ENCODE measurements at places on chromosomes 4 and X.

DNA sequence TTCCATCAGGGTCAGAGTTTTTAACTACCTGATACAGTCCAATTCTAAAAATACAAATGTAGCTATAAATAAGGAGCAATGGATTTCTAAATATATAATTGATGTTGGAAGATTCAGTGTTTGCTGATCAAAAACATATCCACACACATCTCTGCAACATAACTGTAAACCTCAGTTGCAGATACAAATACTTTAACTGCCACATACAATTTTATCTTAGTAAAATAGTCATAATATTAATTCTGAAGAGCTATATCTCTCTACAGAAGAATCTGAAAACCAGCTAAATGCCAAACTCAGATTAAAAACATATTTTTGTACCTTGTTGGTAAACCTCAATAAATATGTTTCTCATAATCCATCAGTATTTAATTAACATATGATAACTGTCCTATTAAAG lies 674.3 kb upstream of the INTU start:
- no peak for DNase-seq

- no peak for DNase-seq
These were observed 94.7 kb upstream of the DIPK2B start for GRCh38 chrX:45295259-45295986.

- DNase-seq: no peak
These were observed 195.4 kb upstream of the PPP1R2C start for GRCh38 chrX:42973321-42973720.

DNA sequence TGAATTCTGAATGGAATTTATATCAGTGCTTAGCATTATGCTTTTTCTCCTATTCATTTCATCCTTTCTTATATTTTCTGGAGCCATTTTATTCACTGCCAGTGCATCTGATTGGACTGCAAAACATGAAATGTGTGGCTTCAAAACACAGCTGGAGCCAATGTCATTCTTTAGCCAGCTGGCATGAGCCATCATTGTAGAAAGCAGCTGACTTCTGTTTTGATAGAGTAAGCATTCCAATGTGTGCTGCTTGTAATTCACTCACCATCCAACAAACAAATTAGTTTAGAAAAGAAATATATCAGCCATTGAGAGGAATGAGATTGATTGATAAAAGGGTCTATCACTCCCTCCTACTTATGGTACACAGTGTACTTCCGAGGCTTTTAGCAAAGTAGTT lies 2616.0 kb downstream of the ARAP2 start:
- DNase-seq: no peak

DNA sequence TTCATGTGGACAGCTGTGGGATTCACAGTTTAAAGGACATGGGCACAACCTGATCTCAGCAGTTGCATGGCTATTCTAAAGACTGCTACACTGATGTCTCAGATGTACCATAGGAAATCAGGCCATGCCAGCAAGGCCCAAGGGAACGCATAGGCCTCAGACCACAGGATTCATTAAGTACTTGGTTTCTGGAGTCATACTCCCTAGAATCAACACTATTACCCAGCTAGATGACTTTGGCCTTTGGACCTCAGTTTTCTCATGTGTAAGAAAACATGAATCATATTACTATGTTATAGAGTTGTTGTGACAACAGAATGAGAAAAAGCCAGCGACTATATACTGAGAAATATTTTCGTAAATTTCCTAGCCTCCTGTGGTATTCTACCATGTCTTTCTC lies 67.9 kb downstream of the NHS start:
- DNase-seq: no peak

DNA sequence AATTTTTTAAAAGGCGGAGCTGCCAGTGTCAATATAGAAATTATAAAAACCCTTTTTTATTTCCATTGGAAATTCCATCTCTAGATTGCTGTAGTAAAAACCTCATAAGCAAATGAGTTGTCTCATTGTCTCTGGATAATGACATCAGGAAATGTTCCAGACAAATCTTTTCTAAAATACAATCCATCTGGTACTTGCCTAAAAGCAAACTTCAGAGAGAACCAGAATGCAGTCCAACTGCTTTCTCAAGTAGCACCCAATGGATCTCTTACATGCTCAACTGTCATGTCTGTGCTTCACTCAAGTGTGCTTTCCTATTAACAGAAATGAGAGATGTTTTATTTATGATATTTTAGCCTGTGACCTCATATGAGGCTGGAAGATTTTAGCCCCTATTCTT lies 399.6 kb upstream of the NDST3 start:
- no peak for DNase-seq

DNA sequence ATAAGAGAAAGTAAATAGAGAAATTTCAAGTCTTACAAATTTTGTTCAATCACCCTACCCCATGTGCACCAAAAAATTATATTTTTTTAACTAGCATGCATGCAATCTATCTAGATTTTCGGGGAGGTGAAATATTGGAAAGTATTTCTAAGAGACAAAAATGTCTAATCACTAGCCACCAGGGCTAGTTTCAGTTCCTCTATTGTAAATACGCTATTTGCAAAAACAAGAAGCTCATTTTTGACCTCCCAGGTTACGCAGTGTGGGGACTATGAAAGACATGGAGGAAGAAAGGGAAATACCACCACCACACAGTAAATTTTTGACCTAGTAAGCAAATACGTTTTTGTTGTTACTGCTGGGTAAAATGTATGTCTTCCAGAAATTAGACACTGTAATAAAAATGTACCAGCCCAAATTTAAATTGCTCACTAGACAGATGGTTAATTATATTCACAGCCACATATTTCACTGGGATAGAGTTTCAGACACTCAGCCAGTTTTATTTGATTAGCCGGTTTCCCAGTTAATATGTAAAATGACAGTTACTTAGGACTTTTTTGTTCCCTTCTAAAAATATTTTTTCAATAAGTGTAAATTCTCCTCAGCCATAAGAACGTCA lies 2.2 kb downstream of the NEXMIF start:
- DNase-seq: no peak

- DNase-seq: no peak
These were observed 61.6 kb upstream of the NAP1L5 start for GRCh38 chr4:88759039-88759894.

GRCh38 chr4:109698656-109699055 lies 4.6 kb downstream of the CASP6 start:
- DNase-seq: no peak

DNA sequence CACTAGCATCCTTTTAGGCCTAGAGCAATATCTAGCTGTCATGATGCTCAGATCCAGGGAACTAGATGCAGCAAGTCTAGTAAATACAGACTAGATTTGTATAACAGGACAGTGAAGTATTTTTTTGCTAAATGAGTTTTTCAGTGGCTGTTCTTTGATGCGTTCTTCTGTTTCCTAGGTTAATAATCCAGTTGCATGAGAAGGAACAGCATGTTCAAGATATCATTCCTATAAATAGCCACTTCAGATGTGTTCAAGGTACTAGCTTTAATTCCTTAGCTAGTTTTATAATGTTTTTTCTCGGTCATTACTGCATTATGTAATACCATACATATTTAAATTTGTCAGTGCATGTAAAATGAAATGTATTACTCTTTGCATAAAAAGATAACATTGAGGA lies 4.7 kb downstream of the OCRL start:
- DNase-seq: no peak

- no peak for DNase-seq
These were observed 56.6 kb upstream of the CHRDL1 start for GRCh38 chrX:110852180-110852579.

DNA sequence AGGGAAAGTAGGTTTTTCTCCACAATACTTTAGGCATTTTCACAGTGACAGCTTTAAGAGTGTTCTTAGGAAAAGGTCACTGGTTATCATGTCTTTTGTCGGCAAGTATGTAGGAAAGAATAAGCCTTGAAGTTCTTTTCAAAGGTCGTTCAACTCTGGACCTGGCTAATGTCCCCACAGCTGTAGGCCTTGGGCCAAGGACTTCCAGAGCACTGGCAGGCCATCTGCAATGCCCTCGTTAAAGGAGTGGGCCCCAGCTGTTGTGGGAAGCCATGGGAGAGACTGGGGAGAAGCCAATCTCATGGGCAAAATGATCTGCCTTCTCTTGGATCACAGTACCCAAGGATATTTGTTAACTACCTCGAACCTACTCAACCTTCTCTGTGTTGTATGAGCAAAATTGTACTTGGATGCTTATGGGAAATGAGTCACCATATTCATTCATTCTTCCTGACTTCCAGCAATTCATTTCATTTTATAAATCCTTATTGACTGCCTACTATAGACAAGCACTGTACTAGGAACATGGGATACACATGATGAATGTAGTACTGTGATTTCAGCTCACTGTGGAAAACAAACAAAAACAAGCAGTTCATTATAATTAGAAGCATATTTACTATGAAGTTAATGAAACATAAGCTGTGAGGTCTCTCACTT lies 141.1 kb upstream of the KIT start:
- DNase-seq: no peak

DNA sequence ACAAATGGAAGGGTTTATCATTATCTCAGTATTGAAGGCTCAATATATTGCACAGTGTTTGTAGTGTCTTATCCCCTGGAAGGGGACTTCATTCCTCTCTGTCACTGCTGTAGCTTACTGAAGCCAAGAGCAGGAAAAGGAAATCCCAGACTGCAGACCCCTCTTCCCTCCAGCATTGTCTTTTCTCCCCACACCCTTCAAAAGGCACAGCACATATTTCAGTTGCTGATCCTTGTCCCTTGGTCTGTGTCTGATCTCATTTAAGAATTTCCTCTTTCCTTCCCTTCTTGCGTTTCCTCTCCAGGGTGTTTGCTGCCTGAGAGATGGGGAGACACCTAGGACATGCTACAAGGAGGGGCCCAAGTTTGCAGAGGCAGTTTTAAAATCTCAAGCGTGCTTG lies 40.1 kb downstream of the STIM2 start:
- DNase-seq: no peak

DNA sequence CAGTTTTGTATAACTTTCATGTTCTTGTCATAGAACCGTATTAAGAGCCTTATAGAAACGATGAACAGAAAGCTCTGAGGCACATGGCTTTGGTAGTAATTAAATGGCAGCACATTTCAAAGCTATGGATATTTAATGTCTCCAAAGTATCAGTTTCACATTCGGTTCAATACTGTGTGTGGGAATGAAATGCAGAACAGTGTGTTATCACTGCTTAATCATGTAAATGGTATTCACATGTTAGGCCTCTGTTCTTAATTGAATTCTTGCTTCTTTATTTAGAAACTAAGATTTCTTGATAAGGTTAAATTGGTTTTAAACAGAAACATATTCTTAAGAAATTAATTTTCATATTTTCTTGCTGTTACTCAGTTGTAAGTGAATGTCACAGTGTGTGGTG lies 701.0 kb upstream of the PITX2 start:
- DNase-seq: no peak

GRCh38 chrX:115573185-115573584 lies 12.2 kb downstream of the PLS3 start:
- DNase-seq: no peak

DNA sequence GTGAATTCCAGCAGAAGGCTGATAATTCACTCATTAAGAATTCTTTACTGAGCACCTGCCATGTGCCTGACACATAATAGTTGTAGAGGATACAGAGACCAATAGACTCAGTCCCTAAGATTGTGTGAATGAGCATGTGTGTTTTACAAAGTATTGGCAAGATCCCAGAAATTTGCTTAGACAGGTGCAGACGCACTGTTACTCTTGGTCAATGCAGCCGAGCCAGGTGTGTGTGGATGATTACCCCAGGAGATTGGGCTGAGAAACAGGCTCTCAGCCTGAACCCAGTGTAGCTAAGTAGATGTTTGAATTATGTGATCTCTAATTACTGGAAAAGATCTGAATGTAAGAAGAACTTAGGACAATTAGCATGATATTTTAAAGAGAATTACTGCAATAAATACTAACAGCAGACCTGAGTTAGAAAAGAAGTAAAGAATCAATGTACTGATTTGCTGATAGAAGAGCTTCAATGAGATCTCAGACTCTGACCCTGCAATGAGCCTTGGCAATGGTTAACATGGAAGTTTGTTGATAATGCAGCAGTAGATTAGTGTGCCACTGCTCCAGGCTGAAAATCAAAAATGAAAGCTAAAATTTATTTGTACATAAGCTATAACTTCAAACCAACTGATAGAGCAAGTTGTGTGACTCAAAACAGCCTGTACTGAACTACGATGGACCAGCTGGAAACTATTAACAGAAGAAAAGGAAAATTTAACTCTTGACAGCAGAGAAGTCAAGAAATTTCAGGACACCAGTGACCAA lies 32.2 kb upstream of the NDST4 start:
- no peak for DNase-seq

DNA sequence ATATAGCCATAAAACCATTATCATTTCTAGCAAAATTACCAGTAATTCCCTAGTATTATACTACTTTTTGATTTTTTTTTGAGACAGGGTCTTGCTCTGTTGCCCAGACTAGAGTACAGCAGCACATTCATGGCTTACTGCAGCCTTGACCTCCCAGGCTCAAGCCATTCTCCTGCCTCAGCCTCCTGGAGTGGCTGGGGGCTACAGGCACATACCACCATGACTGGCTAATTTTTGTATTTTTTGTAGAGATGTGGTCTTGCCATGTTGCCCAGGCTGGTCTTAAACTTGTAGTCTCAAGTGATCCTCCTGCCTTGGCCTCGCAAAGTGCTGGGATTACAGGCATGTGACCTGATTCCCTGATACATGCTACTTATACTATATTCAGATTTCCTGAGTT lies 13.7 kb downstream of the N4BP2 start:
- no peak for DNase-seq

GRCh38 chr4:73343432-73343831 lies 60.7 kb upstream of the ALB start:
- DNase-seq: no peak

DNA sequence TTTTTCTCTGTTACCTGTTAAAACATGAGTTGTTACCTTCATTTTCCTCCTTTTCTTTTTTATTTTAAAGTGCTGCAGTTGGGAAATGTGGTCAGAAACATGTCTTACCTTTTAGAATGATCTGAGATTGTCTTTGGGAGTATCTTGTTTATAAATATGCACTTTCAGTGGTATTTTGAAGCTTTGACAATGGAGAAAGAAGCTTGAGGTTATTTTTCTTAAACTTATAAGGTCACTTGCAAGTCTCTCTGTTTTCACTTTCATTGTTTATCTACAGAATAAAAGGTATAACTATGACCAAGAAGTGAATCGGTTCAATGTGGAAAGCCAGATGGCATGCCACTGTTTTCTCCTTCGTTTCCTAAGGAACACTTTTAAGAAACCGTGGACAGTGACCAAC lies 167.5 kb upstream of the SLC7A11 start:
- DNase-seq: no peak

GRCh38 chr4:33625748-33626147 lies 2618.6 kb downstream of the ARAP2 start:
- no peak for DNase-seq

DNA sequence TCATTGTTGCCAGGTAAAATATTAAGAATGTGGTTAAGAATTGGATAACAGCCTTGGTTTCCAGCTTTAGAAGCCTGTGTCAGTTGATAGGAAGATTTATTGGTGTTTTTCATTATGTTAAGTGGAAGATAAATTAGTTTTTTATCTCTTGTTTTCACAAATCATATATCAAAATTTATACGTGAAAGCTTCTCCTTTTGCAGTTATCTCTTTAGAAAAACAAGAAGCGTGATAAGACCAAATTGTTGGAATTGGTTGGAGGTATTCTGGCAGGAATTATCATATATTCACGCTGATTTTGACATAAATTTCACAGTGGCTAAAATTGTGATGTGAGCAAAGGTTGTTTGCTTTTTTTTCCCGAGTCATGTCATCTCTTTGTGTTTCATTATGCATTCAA lies 90.6 kb downstream of the FRMPD4 start:
- DNase-seq: no peak

- DNase-seq: no peak
These were observed 37.2 kb upstream of the FAM9B start for GRCh38 chrX:9071031-9071650.
